ENCODE measurements at places on chromosomes 3 and 15.
A peak's percentile ranks its signal among the peaks of the same experiment; 100 is the strongest.

- DNase-seq = no peak
Observed at GRCh38 chr3:197367081-197367780, 68.8 kb upstream of the DLG1 start.

DNA sequence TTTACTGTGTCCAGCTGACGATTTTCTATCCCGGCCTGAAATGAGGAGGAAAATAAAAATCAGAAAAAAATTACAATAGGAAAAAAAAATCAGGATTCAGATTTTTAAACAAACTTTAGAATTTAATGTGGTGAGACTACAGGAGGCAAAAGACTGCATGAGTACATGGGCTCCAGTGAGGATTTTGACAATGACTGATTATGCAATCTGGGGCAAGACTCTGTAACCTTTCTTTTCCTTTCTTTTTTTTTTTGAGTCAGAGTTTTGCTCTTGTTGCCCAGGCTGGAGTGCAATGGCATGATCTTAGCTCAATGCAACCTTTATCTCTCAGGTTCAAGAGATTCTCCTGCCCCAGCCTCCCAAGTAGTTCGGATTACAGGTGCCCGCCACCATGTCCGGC is 29.9 kb downstream of the SPG11 start:
- DNase-seq = no peak

DNA sequence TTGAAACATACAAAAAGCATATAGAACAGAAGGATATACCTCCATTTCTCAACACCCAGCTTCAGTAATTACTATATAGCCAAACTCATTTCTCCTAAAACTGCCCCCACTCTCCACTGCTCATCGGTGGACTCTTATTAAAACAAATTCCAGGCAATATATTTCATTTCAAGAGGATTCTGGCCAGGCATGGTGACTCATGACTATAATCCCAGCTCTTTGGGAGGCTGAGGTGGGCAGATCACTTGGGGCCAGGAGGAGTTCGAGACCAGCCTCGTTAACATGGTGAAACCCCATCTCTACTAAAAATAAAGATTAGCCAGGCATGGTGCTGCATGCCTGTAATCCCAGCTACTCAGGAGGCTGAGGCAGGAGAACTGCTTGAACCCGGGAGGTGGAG is 40.9 kb downstream of the SNX4 start:
- no peak for DNase-seq

- DNase-seq = peak; percentile 8
Observed at GRCh38 chr15:39685999-39686613, 96.5 kb downstream of the FSIP1 start.

DNA sequence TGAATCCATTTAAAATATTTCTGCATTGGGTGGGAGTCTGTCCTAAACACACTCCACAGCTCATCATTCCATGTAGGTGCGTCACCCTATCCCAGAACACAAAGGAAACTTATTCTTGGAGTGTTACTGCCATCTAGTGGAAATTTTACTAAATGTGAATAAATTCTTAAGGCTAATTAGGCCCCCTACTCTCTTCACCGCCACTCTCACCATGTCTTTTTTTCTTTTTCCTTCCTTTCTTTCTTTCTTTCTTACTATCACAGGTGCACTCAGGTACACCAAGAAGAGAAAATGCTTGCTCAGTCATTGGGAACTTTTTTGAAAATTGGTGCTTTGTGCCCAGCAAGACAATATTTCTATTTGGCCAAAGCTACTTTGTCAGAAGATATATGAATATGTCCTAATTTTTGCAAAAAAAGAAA is 26.4 kb upstream of the ATP8B4 start:
- no peak for DNase-seq
